ENCODE measurements at places on chromosomes 3 and 15. TPM values are rescaled to one million over a fixed set of nuclear protein-coding genes. Genes with fewer than 3 reads are reported as not detected.

The UPK1B gene
- not detected for total RNA-seq

The TTLL3 gene
- total RNA-seq = 73.4 TPM

The P2RY13 gene
- 0.98 TPM for total RNA-seq

The STARD9 gene
- total RNA-seq = 35.1 TPM

The SCAMP5 gene
- 6.6 TPM for total RNA-seq

DNA sequence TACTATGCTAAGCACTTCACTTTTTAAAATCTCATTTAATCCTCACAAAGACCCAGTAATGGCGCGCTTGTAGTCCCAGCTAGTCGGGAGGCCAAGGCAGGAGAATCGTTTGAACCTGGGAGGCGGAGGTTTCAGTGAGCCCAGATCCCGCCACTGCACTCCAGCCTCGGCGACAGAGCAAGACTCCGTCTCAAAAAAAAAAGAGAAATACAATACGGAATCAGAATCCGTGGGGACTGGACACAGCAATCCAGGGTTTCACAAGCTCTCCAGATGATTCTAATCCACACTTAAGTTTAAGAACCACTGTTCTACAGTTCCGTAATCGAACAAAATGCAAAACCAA, 426 bp upstream of the SUMF1 start:
- no peak for DNase-seq
- H3K4me3 ChIP-seq = peak overlapping the region; percentile 68
- H3K4me1 ChIP-seq = peaks cover 9% of the 10 kb centered on the region
- H3K36me3 ChIP-seq = no peaks in the 10 kb centered on the region
- H3K27ac ChIP-seq = peak overlapping the region; percentile 77

DNA sequence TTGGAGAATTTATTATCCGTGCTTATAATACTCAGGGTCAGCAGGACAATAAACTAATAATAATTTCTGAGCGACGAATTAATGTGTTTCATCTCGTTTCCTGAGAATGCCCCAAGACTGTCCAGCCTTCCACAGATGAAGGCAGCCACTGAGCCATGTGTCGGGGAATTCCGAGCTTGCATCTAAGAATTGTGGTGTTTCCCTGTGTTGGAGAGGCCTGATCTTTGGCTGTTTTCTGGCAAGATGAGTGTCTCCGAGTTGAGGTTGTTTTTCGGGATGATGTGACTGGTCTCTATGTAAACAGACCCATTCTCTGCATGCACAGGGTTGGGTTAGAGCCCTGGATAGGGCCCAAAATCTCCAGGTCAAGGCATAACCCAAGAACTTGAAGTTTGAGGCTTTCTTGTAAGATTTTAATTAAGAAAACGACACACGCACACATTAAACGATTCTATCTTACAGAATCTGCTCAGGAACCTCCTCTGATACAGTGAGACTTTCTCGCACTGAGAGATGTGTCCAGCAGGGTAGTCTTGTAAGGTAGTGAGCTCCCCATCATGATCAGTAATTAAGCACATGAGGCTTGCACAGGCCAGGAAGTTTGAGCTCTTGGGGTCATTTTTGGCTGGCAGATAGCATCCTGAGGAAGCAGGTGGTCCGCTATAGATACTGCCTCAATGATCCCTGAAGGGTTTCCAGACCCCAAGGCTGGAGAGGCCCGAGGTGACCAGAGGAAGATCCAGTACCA, 14.4 kb downstream of the FGD5 start:
- DNase-seq = no peak

GRCh38 chr15:42413920-42414319, 54.6 kb downstream of the CAPN3 start:
- peak overlapping the region; percentile 31 for H3K27ac ChIP-seq
- no peak for DNase-seq
- H3K27me3 ChIP-seq = no peaks in the 10 kb centered on the region
- H3K4me3 ChIP-seq = no peak overlapping the region
- peaks cover 15% of the 10 kb centered on the region for H3K4me1 ChIP-seq

DNA sequence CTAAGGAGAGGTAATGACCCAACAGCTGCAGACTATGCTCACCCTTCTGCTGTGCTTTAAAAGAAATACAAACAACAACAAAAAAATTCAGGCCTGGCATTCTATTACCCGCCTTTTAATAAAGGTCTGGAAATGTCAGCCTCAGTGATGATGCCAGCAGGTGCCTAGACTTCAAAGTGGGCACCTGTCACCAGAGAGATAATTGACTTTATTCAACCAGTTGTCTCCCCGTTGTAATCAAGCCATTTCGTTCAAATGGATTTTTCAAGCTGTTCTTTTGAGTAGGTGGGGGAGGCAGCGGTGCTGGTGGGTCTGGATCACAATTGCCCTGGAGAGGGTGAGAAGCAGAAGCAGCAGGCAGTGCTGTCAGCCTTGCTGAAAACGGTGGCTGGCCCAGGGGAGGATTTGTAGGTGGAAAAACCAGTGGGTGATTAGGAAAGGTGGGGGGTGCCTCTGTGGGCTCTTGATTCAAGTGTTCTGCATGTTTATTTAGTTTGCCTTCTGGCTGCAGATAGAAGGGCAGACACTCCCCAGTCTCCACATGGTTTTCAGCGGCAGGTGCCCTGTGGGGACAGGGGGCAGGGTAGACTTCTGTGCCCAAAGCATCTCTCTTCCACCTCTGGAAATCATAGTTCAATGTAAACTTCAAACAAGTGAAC, 300.2 kb upstream of the SLCO3A1 start:
- H3K27me3 ChIP-seq = no peaks in the 10 kb centered on the region
- H3K4me1 ChIP-seq = no peaks in the 10 kb centered on the region
- no peak for DNase-seq
- H3K27ac ChIP-seq = no peak overlapping the region
- H3K36me3 ChIP-seq = no peaks in the 10 kb centered on the region

- H3K27me3 ChIP-seq = no peaks in the 10 kb centered on the region
- H3K27ac ChIP-seq = no peak overlapping the region
- no peaks in the 10 kb centered on the region for H3K4me1 ChIP-seq
- no peaks in the 10 kb centered on the region for H3K36me3 ChIP-seq
- no peak for DNase-seq
Observed at GRCh38 chr3:111151438-111151837, 79.8 kb downstream of the NECTIN3 start.

The SPINK8 gene
- not detected for total RNA-seq

The TBC1D23 gene
- total RNA-seq = 56.5 TPM

GRCh38 chr3:183253528-183254486, 754 bp downstream of the B3GNT5 start:
- H3K27ac ChIP-seq = peak overlapping the region; percentile 97
- no peaks in the 10 kb centered on the region for H3K36me3 ChIP-seq

- H3K27me3 ChIP-seq = no peaks in the 10 kb centered on the region
- no peak overlapping the region for H3K27ac ChIP-seq
- no peak for DNase-seq
Observed at GRCh38 chr3:157939166-157939565, 167.1 kb downstream of the SHOX2 start.

DNA sequence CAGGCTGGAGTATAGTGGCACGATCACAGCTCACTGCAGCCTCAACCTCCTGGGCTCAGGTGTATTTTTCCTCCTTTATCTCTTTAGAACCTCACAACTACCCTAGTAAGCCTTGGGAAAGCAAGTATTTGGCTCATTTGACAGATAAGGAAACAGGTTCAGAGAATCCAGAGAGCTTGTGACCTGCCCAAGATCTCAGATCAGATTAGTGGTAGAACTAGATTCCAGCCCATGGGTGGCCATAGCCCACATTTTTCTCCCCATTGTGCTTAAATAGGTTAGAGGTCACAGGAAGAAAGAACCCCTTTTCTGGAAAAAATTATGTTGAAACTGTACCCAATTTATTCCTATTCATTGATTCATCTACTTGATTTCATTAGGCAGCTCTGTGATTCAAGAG, 64.3 kb downstream of the TSC22D2 start:
- H3K4me1 ChIP-seq = peaks cover 6% of the 10 kb centered on the region
- no peak overlapping the region for H3K4me3 ChIP-seq
- no peaks in the 10 kb centered on the region for H3K27me3 ChIP-seq
- DNase-seq = no peak
- H3K27ac ChIP-seq = no peak overlapping the region
- no peaks in the 10 kb centered on the region for H3K36me3 ChIP-seq

The CGGBP1 gene
- total RNA-seq = 53.3 TPM

The CPLX3 gene
- total RNA-seq = not detected

DNA sequence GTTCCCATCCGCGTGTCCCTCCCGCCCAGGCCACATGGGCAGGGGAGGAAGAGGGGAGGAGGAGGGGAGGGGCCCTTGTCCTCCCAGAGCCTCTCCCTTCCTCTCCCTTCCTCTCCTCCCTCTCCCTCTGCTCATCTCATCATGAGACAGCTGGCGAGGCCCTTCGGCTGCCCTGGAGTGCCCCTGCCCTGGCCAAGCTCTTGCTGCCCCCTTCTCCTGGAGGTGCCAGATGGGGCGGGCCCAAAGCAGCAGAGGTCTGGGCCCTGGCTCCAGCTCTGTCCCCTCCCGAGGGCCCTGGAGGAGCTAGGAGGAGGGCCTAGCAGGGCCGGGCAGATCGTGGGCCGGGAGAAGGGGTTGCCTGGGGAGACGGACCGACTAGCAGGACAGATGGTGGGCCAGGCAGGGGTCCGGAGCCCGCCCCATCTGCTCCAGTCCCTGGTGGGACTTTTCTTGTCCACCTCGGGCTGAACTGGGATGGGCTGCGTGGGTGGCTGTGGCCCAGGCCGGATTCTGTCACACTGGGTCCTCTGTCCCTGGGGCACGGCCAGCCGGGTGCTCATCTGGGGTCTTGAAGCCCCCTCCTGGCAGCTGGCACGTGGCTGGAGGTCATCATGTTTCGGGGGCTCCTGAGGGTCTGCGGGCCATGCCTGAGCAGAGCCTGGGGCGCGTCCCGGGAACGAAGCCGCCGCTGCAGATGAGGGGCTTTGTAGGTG, 183.4 kb downstream of the GOLGA6L6 start:
- peak; percentile 88 for DNase-seq
- no peak overlapping the region for H3K4me3 ChIP-seq
- no peaks in the 10 kb centered on the region for H3K4me1 ChIP-seq

The CCR8 gene
- not detected for total RNA-seq

The BFSP2 gene
- not detected for total RNA-seq

DNA sequence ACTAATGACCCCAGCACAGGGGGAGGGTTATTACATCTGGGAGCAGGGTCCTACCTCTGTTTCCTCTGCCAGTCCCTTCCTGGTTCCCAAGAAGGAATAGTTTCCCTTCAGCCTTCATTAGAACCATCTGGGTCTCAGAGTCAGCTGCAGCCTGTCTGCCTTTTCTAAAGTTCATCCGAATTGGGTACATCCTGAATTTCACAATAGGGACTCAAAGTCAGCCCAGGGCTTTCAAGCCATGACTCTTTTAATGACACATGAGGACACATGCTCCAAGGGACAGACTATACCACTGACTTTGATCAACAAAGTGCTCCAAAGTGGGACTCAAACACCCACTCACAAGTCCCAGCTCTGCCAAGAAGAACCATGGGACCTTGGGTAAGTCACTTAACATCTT, 12.7 kb upstream of the CRABP1 start:
- no peak overlapping the region for H3K27ac ChIP-seq
- DNase-seq = no peak
- no peaks in the 10 kb centered on the region for H3K36me3 ChIP-seq
- no peak overlapping the region for H3K4me3 ChIP-seq
- no peaks in the 10 kb centered on the region for H3K4me1 ChIP-seq
- H3K27me3 ChIP-seq = no peaks in the 10 kb centered on the region

GRCh38 chr3:151276687-151277042, 1.7 kb downstream of the P2RY14 start:
- no peaks in the 10 kb centered on the region for H3K4me1 ChIP-seq
- DNase-seq = no peak
- H3K27ac ChIP-seq = no peak overlapping the region

GRCh38 chr15:81314378-81314777, 9.6 kb downstream of the STARD5 start:
- H3K4me3 ChIP-seq = no peak overlapping the region
- DNase-seq = no peak
- H3K27me3 ChIP-seq = no peaks in the 10 kb centered on the region

The CAPN7 gene
- total RNA-seq = 72.4 TPM

GRCh38 chr15:79339588-79340314, 28.8 kb downstream of the TMED3 start:
- no peaks in the 10 kb centered on the region for H3K27me3 ChIP-seq
- no peak overlapping the region for H3K27ac ChIP-seq
- no peaks in the 10 kb centered on the region for H3K36me3 ChIP-seq
- no peaks in the 10 kb centered on the region for H3K4me1 ChIP-seq

GRCh38 chr15:62553911-62554563, 389.0 kb upstream of the C2CD4B start:
- no peak for DNase-seq
- no peak overlapping the region for H3K4me3 ChIP-seq
- H3K27ac ChIP-seq = no peak overlapping the region

GRCh38 chr15:99054025-99054387, 46.4 kb upstream of the PGPEP1L start:
- H3K27me3 ChIP-seq = no peaks in the 10 kb centered on the region
- no peaks in the 10 kb centered on the region for H3K4me1 ChIP-seq
- no peaks in the 10 kb centered on the region for H3K36me3 ChIP-seq
- DNase-seq = no peak

DNA sequence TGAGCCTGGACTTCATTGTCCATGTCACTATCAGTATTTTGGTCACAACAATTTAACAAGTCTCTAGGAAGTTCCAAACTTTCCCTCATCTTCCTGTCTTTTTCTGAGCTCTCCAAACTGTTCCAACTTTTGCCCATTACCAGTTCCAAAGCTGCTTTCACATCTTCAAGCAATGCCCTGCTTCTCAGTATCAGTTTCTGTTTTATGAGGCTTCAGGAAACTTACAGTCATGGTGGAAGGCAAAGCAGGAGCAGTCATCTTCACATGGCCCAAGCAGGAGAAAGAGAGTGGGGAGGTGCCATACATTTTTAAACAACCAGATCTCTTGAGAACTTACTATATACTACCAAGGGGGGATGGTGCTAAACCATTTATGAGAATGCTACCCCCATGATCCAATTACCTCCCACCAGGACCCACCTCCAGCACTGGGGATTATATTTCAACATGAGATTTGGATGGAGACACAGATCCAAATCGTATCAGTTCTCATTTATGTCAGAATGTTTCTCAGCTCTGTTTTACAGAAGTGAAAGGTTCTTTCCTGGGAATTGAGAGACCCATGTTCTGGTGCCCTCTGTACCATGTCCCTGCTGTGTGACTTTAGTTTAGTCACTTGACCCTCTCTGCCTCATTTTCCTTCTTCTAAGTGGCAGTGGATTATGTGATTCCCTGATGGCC, 169.7 kb downstream of the PLCL2 start:
- no peaks in the 10 kb centered on the region for H3K27me3 ChIP-seq
- H3K4me1 ChIP-seq = no peaks in the 10 kb centered on the region
- H3K4me3 ChIP-seq = no peak overlapping the region
- DNase-seq = no peak

All from vagina (tissue), 2 donors.